ENCODE measurements at places on chromosomes 13 and 19.

DNA sequence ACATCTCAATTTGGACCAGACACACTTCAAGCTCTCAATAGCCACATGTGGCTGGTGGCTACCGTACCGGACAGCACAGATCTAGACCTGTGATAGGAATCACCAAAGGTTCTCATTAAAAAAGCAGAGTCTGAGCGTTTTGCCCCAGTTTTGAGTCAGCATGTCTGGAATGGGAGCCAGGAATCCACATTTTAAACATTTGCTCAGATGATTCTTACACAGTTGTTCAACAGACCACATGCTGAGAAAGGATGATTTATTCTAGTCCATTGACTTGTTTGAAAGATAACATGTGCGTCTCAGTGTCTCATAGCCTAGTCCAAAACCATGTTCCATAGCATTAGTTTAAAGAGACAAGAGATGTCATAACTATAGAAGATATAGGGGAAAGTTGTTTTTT lies 53.4 kb downstream of the FLT3 start:
- DNase-seq = no peak

- DNase-seq = no peak
Measured at GRCh38 chr13:20142023-20142926, 18.6 kb downstream of the GJA3 start.

GRCh38 chr13:75220238-75220542 lies 261.8 kb downstream of the TBC1D4 start:
- DNase-seq = no peak

GRCh38 chr19:41896581-41896942 lies 13.6 kb downstream of the ARHGEF1 start:
- no peak for DNase-seq

DNA sequence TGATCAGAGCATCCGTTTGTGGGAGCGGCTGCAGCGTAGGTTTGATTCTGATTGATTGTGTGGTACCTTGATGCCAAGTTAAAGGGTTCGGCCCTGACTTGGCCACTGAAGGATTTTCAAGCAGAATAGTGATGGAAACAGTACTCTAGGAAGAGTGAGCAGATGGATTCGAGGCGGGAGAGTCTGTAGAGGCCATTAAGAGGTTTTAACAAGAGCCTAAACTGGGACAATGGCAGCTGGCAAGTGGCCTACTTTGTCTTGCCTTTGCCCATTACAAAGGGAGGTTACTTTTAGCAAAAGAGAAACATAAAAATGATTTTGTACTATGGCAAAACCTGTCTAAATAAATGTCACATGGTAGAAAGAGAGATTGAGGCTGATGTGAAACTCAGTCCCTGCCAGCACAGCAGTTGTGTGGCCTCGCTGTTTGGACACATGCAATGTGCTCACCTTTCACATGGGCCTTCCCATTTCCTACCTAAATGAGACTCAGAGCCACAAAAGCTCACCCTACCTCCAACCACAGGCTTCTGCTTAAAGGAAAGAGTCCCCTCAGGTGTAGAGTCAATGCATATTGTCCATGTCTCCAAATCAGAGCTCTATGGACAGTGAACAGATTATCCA lies 62.4 kb upstream of the RAP2A start:
- DNase-seq = no peak

GRCh38 chr13:111474136-111475002 lies 153.9 kb downstream of the TEX29 start:
- no peak for DNase-seq

GRCh38 chr19:1857648-1858326 lies 5.6 kb downstream of the KLF16 start:
- DNase-seq = no peak

GRCh38 chr13:91280801-91281200 lies 66.7 kb upstream of the MIR17HG start:
- no peak for DNase-seq

- DNase-seq = no peak
Measured at GRCh38 chr13:51444922-51445321, 7.9 kb downstream of the INTS6 start.
